ENCODE measurements at places on chromosomes 1 and 21.
A peak's percentile ranks its signal among the peaks of the same experiment; 100 is the strongest.

- no peak for DNase-seq
- H3K27ac ChIP-seq = no peak overlapping the region
- H3K4me1 ChIP-seq = no peaks in the 10 kb centered on the region
- no peaks in the 10 kb centered on the region for H3K36me3 ChIP-seq
- no peak overlapping the region for H3K4me3 ChIP-seq
- no peaks in the 10 kb centered on the region for H3K27me3 ChIP-seq
These were observed 21.6 kb downstream of the PLA2G2A start for GRCh38 chr1:19957779-19958178.

DNA sequence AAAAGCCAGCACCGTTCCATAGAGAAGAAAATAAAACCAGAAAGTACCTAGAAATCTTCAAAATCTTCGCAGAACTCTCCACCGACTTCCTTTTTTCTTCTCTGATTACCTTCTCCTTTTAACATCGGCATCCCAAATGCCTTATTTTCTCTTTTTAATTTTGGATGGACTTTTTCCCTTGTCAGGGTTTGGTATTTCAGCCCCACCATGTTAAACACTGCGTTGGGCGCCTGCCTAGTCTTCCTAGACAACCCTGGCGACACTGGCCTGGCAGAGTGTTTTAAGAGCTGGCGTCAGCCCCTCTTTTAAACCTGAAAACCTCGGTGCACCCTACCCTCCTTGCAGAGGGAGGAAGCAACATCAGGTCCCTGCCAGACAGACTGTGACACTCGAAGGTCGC lies 66.0 kb upstream of the EFHD2 start:
- no peaks in the 10 kb centered on the region for H3K27me3 ChIP-seq
- H3K4me1 ChIP-seq = peaks cover 17% of the 10 kb centered on the region
- H3K27ac ChIP-seq = no peak overlapping the region
- no peak overlapping the region for H3K4me3 ChIP-seq
- no peaks in the 10 kb centered on the region for H3K36me3 ChIP-seq

- no peaks in the 10 kb centered on the region for H3K36me3 ChIP-seq
- no peak for DNase-seq
- H3K27me3 ChIP-seq = no peaks in the 10 kb centered on the region
- H3K27ac ChIP-seq = no peak overlapping the region
These were observed 198.7 kb upstream of the IVNS1ABP start for GRCh38 chr1:185515696-185516095.

- H3K4me3 ChIP-seq = no peak overlapping the region
- H3K4me1 ChIP-seq = no peaks in the 10 kb centered on the region
- no peaks in the 10 kb centered on the region for H3K36me3 ChIP-seq
- no peak for DNase-seq
- no peak overlapping the region for H3K27ac ChIP-seq
These were observed 120.9 kb downstream of the ASTN1 start for GRCh38 chr1:177043597-177043996.

GRCh38 chr1:46489638-46490405 lies at the start of gene DMBX1:
Gene DMBX1, plus strand, starts transcription at chr1:46489836. Its CDS starts 17,175 bp downstream, at chr1:46507011.
- H3K4me1 ChIP-seq = peaks cover 4% of the 10 kb centered on the region
- H3K27ac ChIP-seq = no peak within 1 kb of the TSS
- H3K27me3 ChIP-seq = peaks cover 18% of the 10 kb centered on the region
- DNase-seq = peak; percentile 62
- H3K36me3 ChIP-seq = no peaks in the 10 kb centered on the region
- H3K4me3 ChIP-seq = no peak within 1 kb of the TSS

DNA sequence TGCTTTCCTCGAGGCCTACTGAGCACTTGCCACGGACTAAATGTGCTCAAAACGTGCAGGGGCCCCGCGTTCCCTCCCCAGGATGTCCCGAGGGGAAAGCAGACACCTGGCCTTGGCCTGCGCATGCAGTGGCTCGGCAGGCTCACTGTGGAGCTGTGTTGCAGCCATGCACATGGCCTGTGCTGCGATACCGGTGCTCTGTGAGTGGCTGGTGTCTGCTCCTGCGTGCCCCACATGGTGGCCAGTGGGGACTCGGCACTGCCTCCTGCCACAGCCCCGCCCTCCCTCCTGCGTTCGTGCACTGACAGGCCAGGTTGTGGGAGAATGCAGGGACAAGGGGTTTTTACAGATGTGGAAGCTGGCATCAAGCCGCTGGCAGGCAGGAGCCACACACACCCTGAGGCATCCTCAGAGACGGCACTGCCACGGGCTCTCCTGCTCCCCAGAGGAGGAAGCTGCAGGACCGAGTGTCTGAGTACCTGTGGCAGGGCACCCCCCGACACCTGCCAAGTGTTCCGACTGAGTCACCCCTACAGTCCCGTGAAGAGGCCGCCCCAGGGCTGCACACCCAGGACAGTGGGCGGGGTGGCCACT lies 16.9 kb upstream of the PTTG1IP start:
- H3K27me3 ChIP-seq = no peaks in the 10 kb centered on the region
- DNase-seq = no peak
- no peaks in the 10 kb centered on the region for H3K36me3 ChIP-seq
- no peak overlapping the region for H3K27ac ChIP-seq

DNA sequence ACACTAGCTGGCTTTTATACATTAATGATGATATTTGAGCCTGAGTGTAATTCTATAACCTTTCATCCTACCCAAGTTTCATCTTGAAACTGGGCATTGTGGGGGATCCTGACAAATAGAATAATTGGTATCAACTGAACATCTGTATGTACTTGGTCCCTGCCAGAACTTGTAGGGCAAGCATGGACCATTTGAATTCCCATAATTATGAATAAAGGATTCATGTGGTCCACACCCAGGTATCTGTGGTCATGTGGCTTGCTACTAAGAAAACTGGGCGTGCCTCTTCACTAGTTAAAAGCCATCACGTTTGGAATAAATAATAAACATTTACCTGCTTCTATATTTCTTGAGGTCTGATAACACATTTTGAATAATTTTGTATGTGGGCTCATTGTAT lies 20.6 kb upstream of the VTCN1 start:
- no peaks in the 10 kb centered on the region for H3K4me1 ChIP-seq
- no peak overlapping the region for H3K4me3 ChIP-seq
- H3K27me3 ChIP-seq = no peaks in the 10 kb centered on the region
- no peaks in the 10 kb centered on the region for H3K36me3 ChIP-seq
- DNase-seq = no peak

- H3K36me3 ChIP-seq = peaks cover 4% of the 10 kb centered on the region
- DNase-seq = no peak
- no peak overlapping the region for H3K27ac ChIP-seq
- no peaks in the 10 kb centered on the region for H3K27me3 ChIP-seq
- H3K4me1 ChIP-seq = no peaks in the 10 kb centered on the region
These were observed 61.5 kb downstream of the DIPK1A start for GRCh38 chr1:92899780-92900179.

DNA sequence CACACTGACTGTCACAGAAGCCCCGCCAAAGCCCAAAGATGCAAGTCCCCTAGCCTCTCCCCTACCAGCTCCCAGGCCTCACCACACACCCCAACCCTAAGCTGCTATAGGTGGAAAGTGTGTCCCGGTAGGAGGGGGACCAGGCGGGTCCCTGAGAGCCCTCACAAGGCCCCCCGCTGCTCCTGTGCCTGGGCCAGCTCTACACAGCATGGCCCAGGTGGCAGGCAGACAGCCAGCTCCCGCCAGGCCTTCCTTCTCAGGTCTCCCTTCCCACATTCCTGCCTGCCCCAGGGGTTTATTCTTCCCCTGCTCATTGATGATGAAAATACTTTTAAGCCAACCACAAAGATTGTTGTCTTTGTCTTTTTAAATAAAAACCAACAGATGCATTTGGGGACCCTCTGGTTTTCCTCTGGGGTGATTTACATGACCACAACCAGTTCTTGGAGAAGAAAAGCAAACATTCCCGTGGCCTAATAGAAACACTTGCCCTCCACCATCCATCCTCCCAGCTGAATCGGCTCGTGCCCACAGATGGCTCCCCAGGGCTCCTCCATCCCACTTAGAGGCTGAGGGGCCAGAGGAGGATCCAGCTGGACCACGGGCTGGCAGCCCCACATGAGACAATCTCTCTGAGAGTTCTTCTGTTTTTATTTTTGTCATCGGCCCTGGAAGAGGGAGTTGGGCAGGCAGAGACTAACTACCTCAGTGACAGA lies 93.1 kb downstream of the DMRTB1 start:
- no peaks in the 10 kb centered on the region for H3K36me3 ChIP-seq
- no peak overlapping the region for H3K27ac ChIP-seq
- no peaks in the 10 kb centered on the region for H3K4me1 ChIP-seq
- DNase-seq = no peak
- no peaks in the 10 kb centered on the region for H3K27me3 ChIP-seq
- H3K4me3 ChIP-seq = no peak overlapping the region

DNA sequence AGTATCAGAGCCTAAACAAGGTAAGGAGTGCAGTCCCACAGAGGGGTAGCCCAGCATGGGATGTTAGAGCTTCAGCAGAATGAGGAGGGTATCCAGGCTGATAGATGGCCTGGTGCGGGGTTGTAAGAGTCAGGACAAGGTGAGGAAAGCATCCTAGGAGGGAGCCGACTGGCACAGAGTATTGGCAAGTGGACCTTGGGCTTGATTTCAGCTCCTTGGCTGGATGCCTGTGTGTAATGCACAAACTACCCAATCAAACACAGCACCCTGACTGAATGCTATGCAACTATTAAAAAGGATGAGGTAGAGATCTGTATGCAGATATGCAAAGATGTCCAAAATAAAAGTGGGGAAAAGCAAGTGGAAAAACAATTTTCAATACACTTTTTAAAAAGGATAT lies 18.0 kb downstream of the DENND2C start:
- DNase-seq = no peak
- H3K4me1 ChIP-seq = no peaks in the 10 kb centered on the region
- H3K27me3 ChIP-seq = no peaks in the 10 kb centered on the region
- no peak overlapping the region for H3K4me3 ChIP-seq

DNA sequence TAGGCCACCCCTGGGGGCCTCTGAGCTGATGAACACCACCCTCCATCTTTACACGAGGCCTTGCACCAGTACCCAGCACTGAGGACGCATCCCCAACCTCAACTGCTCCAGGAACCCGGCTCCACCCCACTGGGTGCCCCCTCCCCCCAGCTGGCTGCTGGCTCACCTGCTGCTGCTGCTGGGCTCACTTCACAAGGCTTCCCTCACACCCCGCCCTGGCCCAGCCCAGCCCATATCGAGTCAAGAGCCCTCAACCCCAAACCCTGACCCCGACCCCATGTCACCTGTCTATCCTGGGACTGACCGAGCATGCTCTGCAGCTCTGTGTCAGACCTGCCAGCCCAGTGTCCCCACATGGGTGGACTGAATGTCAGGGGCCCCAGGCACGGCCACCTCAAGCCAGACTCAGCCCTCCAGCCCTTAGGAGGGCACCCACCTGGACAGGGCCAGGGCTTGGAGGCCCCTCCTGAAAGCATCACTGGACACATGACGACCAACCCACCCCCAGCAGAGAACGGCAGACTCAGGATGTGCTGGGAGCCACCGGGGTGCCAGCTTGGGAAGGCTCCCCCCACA lies 21.4 kb downstream of the WNT9A start:
- H3K36me3 ChIP-seq = no peaks in the 10 kb centered on the region
- no peak overlapping the region for H3K27ac ChIP-seq
- H3K4me1 ChIP-seq = no peaks in the 10 kb centered on the region

DNA sequence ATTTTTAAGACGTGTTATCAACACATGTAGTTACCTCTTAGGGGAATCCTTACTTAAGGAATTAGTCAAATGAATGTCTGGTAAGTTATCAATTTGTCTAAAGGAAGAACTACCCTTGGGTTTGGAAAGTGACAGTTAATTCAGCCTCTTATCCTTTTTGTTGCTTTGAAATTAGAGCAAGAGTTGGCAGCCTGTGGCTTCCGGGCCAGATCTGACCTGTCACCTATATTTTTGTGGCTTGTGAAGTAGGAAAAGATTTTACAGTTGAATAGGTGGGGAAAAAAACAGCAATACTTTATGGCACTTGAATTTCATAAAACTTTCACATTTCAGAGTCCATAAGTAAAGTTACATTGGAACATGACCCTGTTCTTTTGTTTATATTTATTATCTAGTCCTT lies 5.5 kb downstream of the MRPS6 start:
- no peak overlapping the region for H3K4me3 ChIP-seq
- H3K27me3 ChIP-seq = no peaks in the 10 kb centered on the region

GRCh38 chr21:44461005-44461404 lies 5.7 kb downstream of the LRRC3 start:
- H3K36me3 ChIP-seq = no peaks in the 10 kb centered on the region
- no peak overlapping the region for H3K4me3 ChIP-seq

DNA sequence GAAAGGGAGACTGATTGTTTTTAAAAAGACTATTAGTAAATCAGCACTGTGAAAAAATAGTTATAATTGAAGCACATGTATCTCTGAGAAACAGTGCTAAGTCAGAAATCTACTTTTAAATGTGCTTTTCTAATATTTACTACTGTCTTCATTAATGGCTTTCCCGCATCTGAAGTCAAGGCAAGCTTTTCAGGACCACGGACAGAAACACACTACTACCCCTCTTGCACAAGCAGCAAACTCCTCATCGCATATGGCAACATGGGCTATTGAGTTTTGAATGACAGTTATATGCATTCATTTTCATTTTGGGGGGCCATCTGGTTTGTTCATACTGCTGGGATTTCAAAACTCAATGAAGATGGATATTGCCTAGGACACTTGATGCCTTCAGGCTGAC lies 433.4 kb upstream of the CAMK1G start:
- no peaks in the 10 kb centered on the region for H3K36me3 ChIP-seq
- H3K4me1 ChIP-seq = no peaks in the 10 kb centered on the region
- no peak overlapping the region for H3K4me3 ChIP-seq
- no peak overlapping the region for H3K27ac ChIP-seq
- DNase-seq = peak; percentile 5
- H3K27me3 ChIP-seq = no peaks in the 10 kb centered on the region

DNA sequence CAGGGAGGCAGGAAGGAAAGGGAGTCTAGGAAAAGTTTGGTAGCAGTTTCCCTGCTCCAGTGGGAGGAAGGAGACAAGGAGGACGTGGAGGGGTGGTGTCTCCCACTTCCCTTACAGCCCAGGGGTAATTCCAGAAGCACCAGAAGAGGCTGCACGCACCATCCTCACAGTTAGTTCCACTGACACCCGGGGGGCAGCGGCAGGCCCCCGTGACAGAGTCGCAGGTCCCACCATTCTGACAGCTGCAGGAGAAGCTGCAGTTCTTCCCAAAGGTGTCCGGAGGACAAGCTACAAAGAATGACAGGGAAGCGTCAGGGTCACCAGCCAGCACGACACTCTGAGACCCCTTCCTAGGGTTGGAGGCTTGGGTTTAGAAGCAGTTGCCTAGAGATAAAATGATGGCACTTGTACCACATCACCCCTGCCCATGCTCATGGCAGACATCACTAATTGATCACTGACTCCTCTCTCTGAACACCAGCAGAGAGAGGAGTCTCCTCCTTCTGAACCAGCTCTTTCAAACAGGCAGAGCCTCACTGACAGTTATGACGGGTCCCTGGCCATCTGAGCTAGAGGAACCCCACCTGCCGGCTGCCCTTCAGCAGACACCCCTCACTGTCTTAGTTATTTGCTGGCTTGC lies 53.3 kb downstream of the ARHGEF16 start:
- no peak overlapping the region for H3K27ac ChIP-seq
- no peaks in the 10 kb centered on the region for H3K27me3 ChIP-seq
- no peak for DNase-seq
- no peak overlapping the region for H3K4me3 ChIP-seq
- H3K4me1 ChIP-seq = no peaks in the 10 kb centered on the region
